ENCODE measurements at places on chromosomes 4 and X.

- no peak overlapping the region for H3K4me3 ChIP-seq
- no peaks in the 10 kb centered on the region for H3K27me3 ChIP-seq
- no peaks in the 10 kb centered on the region for H3K4me1 ChIP-seq
- H3K36me3 ChIP-seq, result no peaks in the 10 kb centered on the region
Measured at GRCh38 chrX:17164079-17164478, 210.9 kb upstream of the NHS start.

DNA sequence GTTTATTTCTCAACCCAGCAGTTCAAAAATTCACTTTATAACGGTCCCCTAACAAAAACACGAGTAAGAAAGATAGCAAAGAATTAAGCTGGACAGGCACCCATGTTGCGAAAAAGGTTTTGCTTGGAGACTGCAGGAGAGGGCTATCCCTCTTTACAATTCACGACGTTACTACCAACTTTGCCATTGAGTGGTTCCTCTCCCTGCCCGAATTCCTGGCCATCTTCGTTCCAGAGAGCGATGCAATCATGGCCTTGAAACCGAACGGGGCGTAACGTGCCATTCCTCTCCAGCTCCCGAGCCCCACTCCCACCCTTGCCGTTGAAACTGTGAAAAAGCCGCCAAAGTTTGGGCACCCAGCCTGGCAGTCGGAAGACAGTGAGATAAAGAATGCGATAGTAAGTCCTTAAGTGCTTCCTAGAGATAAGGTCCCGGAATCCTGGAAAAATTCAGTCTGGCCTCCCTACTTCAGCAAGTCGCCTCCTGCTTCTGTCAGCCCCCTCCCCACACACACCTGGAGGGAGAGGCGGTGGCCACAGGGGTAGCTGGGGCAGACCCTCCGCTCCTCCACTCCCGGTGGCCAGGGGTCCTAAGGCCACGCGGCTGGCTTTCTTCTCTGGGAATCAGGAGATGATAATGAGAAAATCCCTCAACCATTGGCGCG is 65.2 kb downstream of the FBXO8 start:
- peak overlapping the region; percentile 30 for H3K4me3 ChIP-seq
- H3K27me3 ChIP-seq, result peaks cover 75% of the 10 kb centered on the region
- no peak for DNase-seq

DNA sequence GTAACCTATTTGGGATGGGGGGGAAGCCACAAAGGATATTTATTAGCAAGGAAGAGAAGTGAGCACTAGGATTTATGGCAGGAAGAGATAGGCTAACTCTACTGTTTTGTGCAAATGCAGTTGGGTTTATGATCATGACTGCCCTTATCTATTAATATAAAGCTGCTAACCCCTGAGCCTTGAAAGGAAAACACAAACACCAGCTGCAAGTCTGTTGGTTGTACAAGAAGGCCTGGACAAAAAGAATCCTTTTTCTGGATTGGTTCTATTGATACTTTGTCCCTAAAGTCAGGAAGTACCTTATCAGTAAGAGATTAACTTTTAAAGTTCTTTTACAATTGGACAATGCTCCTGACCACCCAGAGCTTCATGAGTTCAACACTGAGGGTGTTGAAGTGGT is 188.8 kb downstream of the LRBA start:
- no peak for DNase-seq
- no peak overlapping the region for H3K27ac ChIP-seq
- no peaks in the 10 kb centered on the region for H3K27me3 ChIP-seq
- H3K4me1 ChIP-seq, result peaks cover 14% of the 10 kb centered on the region

DNA sequence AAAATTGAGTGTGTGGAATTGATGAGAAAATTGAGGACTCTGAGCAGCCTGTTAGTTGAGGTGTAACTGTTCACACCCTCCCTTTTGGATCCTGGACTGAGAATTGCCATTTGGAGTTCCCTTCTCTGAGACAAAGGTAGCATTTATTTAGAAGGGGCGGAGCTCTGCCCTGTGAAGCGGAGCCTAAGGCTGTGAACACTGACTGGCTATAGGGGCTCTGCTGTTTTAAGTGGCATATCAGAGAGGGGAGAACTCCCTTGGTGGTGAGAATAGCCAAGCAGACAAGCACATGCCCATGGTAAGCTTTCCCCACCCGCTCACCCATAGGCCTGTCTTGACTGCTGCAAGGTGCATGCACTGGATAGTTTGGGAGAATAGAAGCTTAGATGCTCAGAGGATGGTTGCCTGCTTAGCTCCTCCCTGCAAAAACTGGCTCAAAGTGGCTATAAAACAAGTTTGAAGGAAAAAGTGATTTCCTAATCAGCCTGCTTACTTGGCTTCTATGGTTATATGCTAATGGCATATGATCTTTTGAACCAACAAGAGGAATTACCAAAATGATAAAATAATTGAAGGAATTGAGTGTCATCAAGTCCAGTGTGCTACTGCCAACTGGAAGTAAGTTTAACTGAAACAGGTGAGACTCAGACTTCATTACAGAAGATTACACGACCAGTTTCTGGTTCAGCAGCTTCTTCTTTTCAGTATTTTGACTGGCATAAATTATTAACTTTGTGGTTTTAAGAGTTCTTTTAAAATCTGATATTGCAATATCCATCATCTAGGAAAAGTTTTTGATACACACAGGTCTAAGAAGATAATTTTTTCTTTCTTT is 108.4 kb downstream of the AFF1 start:
- H3K27me3 ChIP-seq, result no peaks in the 10 kb centered on the region
- H3K27ac ChIP-seq, result no peak overlapping the region
- no peak overlapping the region for H3K4me3 ChIP-seq
- no peak for DNase-seq
- peaks cover 16% of the 10 kb centered on the region for H3K36me3 ChIP-seq

- H3K4me3 ChIP-seq, result no peak overlapping the region
- no peak overlapping the region for H3K27ac ChIP-seq
- no peak for DNase-seq
- no peaks in the 10 kb centered on the region for H3K27me3 ChIP-seq
- no peaks in the 10 kb centered on the region for H3K4me1 ChIP-seq
- H3K36me3 ChIP-seq, result no peaks in the 10 kb centered on the region
Measured at GRCh38 chr4:16608123-16608522, 290.3 kb downstream of the LDB2 start.

DNA sequence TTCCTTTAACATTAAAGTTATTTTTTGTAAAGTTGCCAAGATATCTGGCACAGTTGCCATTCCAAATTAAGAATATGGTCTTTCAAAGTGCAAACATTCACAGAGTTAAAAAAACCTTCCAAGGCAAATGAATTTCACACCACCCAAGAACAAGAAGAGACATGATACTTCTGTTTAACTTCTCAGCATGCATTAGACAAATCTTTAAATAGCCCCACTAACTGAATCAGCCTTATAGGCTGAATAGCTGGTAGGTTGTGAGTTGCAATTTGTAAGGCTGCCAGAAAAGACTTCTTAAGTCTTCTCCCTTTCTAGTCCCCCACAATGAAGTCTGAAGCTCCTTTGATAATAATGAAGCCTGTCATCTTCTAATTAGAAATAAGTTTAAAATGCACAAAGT is 95.6 kb downstream of the MAPK10 start:
- no peak overlapping the region for H3K27ac ChIP-seq
- H3K4me1 ChIP-seq, result no peaks in the 10 kb centered on the region
- H3K36me3 ChIP-seq, result no peaks in the 10 kb centered on the region
- DNase-seq, result no peak

DNA sequence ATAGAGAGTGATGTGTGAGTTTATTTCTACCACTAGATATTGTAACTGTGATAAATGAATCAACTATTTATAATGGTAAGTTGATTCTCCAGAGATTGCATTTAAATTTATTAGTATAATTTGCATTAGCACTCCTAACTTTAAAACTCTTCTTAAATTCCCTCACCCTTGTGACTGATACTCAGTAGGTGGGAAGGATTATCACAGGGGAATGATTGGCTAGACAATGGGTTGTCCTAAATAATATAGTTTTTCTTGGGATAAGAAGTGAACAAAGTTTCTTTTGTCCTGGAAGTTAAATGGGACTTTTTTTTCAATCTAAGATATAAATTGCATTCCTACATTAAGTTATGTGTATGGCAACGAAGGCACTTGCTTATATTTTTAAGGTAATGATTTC is 169.2 kb upstream of the PITX2 start:
- no peaks in the 10 kb centered on the region for H3K27me3 ChIP-seq
- H3K27ac ChIP-seq, result no peak overlapping the region
- no peaks in the 10 kb centered on the region for H3K36me3 ChIP-seq
- no peak for DNase-seq

GRCh38 chr4:173185847-173186510 is 17.4 kb downstream of the GALNT7 start:
- peaks cover 25% of the 10 kb centered on the region for H3K4me1 ChIP-seq
- peak; percentile 6 for DNase-seq
- no peaks in the 10 kb centered on the region for H3K36me3 ChIP-seq
- H3K27ac ChIP-seq, result no peak overlapping the region
- H3K27me3 ChIP-seq, result no peaks in the 10 kb centered on the region
- H3K4me3 ChIP-seq, result no peak overlapping the region

- no peak for DNase-seq
- H3K36me3 ChIP-seq, result no peaks in the 10 kb centered on the region
- H3K4me3 ChIP-seq, result no peak overlapping the region
- H3K27ac ChIP-seq, result no peak overlapping the region
Measured at GRCh38 chr4:92580816-92581215, 277.1 kb downstream of the GRID2 start.

DNA sequence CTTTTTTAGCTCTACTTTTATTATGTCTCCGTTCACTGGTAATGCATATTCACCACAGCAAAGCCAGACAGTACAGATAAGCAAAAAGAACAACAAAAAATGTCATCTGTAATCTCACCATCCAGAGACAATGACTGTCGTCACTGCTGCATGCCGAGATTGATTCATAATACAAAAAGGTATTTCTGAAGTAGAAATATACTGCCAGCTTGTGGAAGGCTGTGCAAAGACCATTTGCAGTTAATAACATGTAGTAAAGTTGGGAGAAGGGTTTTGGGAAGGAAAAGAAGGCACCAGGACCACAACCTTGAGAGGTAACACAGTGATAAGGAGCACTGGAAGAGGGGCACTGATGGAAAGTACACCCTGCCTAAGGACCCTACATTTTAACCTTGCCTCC is 223.0 kb upstream of the ZIC3 start:
- no peak overlapping the region for H3K27ac ChIP-seq
- no peaks in the 10 kb centered on the region for H3K4me1 ChIP-seq
- no peaks in the 10 kb centered on the region for H3K27me3 ChIP-seq
- H3K4me3 ChIP-seq, result no peak overlapping the region
- no peaks in the 10 kb centered on the region for H3K36me3 ChIP-seq

DNA sequence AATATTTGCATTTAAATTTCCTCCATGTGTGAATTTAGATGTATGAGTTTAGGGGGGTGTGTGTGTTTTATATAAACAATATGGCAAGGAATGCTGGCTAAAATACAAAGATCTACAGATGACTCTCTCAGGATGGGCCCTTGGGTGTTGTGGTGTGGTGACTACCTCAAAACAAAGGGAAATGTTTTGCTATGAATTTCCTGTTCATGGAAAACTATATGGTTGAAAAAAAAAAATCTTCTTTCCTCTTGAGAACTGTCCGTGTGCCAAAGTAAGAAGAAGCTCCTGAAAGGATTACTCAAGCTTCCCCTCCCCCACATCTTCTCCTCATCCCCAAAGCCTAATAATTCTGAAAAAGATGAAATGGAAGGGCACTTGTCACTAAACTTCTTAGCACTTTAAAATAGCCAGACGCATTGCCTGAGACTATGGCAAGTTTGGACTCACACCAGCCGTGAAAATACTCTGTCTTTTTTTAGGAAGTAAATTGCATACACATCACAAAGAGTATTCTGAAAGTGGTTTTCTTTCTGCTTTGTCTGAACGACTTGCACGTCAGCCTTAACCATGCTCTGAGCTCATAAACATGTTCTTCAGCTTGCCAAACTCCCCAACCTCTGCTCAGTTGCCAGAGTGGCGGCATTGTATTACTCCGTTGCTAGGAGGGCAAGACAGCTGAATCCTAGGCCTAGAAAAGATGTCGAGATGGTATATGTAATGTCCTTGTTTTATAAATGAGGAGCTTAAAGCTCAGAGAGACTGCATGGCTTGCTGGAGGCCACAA is 250.4 kb upstream of the JADE1 start:
- peaks cover under 1% of the 10 kb centered on the region for H3K4me1 ChIP-seq
- DNase-seq, result no peak
- no peak overlapping the region for H3K4me3 ChIP-seq
- H3K27ac ChIP-seq, result no peak overlapping the region
- H3K36me3 ChIP-seq, result no peaks in the 10 kb centered on the region
- H3K27me3 ChIP-seq, result peaks cover 1% of the 10 kb centered on the region
